Renal cortex interstitium (tissue), 15 donors: ENCODE measurements at places on chromosomes 3 and 15. TPM values are rescaled to one million over a fixed set of nuclear protein-coding genes. Genes with fewer than 3 reads are reported as not detected.

The GCSAM gene
- 1.3 TPM for polyA plus RNA-seq

The GOLGA8O gene
- 1.5 TPM for polyA plus RNA-seq

The LPCAT4 gene
- polyA plus RNA-seq = 36.8 TPM

The PLXND1 gene
- 153 TPM for polyA plus RNA-seq

The SLC7A14 gene
- 2.7 TPM for polyA plus RNA-seq

The SLC9A9 gene
- polyA plus RNA-seq = 4.7 TPM

The METTL6 gene
- polyA plus RNA-seq = 28.9 TPM

The SPTBN5 gene
- 3.7 TPM for polyA plus RNA-seq

The RBP2 gene
- 1.8 TPM for polyA plus RNA-seq

The NLGN1 gene
- 2.5 TPM for polyA plus RNA-seq
